ENCODE measurements at places on chromosomes 4 and X.
A peak's percentile ranks its signal among the peaks of the same experiment; 100 is the strongest.

DNA sequence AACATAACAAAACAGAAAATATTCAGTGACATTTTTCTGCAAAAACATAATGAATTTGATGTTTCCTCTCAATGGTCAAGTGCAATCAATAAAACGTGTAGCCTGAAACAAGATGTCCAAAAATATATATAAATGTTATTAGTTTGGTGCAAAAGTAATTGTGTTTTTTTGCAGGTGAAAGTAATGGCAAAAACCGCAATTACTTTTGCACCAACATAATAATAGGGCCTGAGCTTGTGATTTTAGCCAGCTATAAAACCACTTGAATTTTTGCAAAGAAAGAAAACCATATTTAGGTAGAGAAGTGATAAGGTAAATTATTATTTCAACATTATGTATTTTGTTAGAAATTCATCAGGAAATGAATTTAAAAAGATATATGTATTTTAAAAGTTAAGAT lies 475.3 kb upstream of the AMOT start:
- no peak for DNase-seq

- no peak for DNase-seq
Measured at GRCh38 chr4:26878794-26879391, 18.3 kb downstream of the STIM2 start.

GRCh38 chr4:6575503-6576240 lies 683 bp downstream of the MAN2B2 start:
- DNase-seq = no peak

DNA sequence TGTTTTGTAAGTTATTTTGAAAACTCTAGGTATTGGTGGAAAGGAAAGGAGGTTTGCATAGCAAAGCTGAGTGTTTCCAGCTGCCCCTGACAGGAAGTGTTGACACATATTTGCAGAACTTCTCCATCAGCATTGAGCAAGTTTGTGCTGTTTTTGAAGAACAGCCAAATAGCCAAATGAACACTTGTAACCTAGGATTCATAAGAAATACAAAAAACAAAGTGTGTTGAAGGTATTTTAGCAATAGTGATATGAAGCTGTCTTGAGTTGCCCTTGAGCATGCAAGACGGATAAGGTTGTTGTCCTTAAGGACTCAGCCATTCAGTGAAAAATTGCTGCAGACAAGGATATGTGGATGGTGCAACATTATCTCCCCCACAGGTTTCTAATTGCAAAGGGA lies 68.3 kb upstream of the PGM2 start:
- peak; percentile 83 for DNase-seq
